ENCODE measurements at places on chromosomes 3 and 15. TPM values are rescaled to one million over a fixed set of nuclear protein-coding genes. Genes with fewer than 3 reads are reported as not detected.

IL17RC gene
- 0.22 TPM for total RNA-seq

GOLGA6D gene
- not detected for total RNA-seq

ECE2 gene
- not detected for total RNA-seq

GOLGA8Q gene
- 16.0 TPM for total RNA-seq

MYLK gene
- total RNA-seq, result 0.11 TPM

ARHGEF3 gene
- 130 TPM for total RNA-seq

SCAMP5 gene
- total RNA-seq, result 0.22 TPM

FOXL2 gene
- not detected for total RNA-seq

ROBO2 gene
- not detected for total RNA-seq

ZNF774 gene
- 2.4 TPM for total RNA-seq

ZBED2 gene
- total RNA-seq, result 1.9 TPM

NPAP1 gene
- not detected for total RNA-seq

KBTBD8 gene
- 9.2 TPM for total RNA-seq

MNS1 gene
- 0.80 TPM for total RNA-seq

MAGEL2 gene
- not detected for total RNA-seq

OR5H6 gene
- not detected for total RNA-seq

Data from activated naive CD8-positive, alpha-beta T cell treated with anti-CD3 and anti-CD28 coated beads, Interleukin-2, amount 10 ng/mL, durations not matched to agents 7 days and 5 days (primary cell).